ENCODE measurements at places on chromosomes 1 and 21. TPM values are rescaled to one million over a fixed set of nuclear protein-coding genes. Genes with fewer than 3 reads are reported as not detected.

GRCh38 chr1:93585059-93585966 lies 96.3 kb downstream of the BCAR3 start:
- DNase-seq, result no peak

DNA sequence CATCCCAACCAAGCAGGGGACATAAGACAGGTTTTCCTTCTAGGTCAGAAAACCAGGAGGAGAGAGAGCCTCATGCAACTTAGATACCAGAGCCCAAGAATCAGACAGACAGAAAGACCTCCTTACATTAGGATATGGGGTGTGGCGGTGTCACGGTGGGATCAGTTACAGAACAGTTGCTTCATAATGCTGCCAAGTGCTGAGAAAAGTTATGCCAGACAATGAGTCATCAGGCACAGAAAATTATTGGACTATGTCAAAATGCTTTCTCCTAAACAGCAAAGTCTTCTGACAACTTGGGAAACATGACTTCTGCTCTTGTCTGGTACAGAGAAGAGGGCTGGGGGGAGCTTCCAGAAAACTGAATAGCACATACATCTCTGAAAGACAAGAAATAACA lies 1120.2 kb upstream of the TMPRSS15 start:
- no peak for DNase-seq

GRCh38 chr1:56557746-56558145 lies 21.6 kb downstream of the PLPP3 start:
- DNase-seq, result no peak

Gene A3GALT2
- not detected for total RNA-seq
